ENCODE measurements at places on chromosomes 6 and 20. TPM values are rescaled to one million over a fixed set of nuclear protein-coding genes. Genes with fewer than 3 reads are reported as not detected.

Gene ABHD16A
- 18.8 TPM for total RNA-seq

GRCh38 chr20:46562373-46563169 is 12.1 kb upstream of the OCSTAMP start:
- H3K4me1 ChIP-seq, result peaks cover 11% of the 10 kb centered on the region
- H3K27ac ChIP-seq, result no peak overlapping the region
- no peaks in the 10 kb centered on the region for H3K27me3 ChIP-seq
- peak overlapping the region; percentile 46 for H3K4me3 ChIP-seq
- no peaks in the 10 kb centered on the region for H3K36me3 ChIP-seq

Gene KIF25
- 0.51 TPM for total RNA-seq

Gene GUCA1A
- not detected for total RNA-seq

DNA sequence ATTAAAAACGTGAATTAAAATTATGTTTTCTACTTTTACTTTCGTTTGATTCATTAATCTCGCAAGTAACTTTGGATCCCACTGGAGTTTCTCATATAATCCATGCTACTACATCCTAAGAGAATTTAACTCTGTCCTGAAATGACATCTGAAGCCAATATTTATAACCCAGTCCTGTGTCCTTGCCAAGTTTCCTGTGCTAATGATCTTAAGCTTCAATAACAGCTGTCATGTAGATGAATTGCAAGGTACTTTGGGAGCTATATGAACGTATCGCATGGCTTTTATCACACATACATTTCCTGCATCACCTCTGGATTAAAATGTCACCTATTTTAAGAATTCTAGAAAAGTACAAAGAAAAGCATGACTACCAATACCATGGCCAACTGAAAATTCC is 833.8 kb upstream of the CITED2 start:
- H3K4me3 ChIP-seq, result no peak overlapping the region
- no peak overlapping the region for H3K27ac ChIP-seq
- DNase-seq, result peak; percentile 58
- no peaks in the 10 kb centered on the region for H3K36me3 ChIP-seq
- H3K4me1 ChIP-seq, result peaks cover 15% of the 10 kb centered on the region

Gene OPRM1
- total RNA-seq, result not detected

GRCh38 chr6:36389353-36389752 is 1.9 kb upstream of the ETV7 start:
- H3K27me3 ChIP-seq, result no peaks in the 10 kb centered on the region
- no peaks in the 10 kb centered on the region for H3K36me3 ChIP-seq

- H3K4me3 ChIP-seq, result peak overlapping the region; percentile 67
- no peaks in the 10 kb centered on the region for H3K4me1 ChIP-seq
- H3K27ac ChIP-seq, result peak overlapping the region; percentile 70
These were observed 5.5 kb upstream of the SOX4 start for GRCh38 chr6:21587961-21588480.

Gene CST5
- total RNA-seq, result not detected

- peak; percentile 50 for DNase-seq
- H3K4me1 ChIP-seq, result peaks cover 4% of the 10 kb centered on the region
- peak overlapping the region; percentile 94 for H3K4me3 ChIP-seq
- H3K36me3 ChIP-seq, result peaks cover 43% of the 10 kb centered on the region
- peak overlapping the region; percentile 91 for H3K27ac ChIP-seq
These were observed 3.6 kb downstream of the SOX4 start for GRCh38 chr6:21596949-21597682.

Data from SJCRH30 (cell line).